Body of pancreas (tissue), 4 donors: ENCODE measurements at places on chromosomes 12 and 14. TPM values are rescaled to one million over a fixed set of nuclear protein-coding genes. Genes with fewer than 3 reads are reported as not detected.
A peak's percentile ranks its signal among the peaks of the same experiment; 100 is the strongest.

- no peak for DNase-seq
Measured at GRCh38 chr12:98359856-98360255, 155.5 kb upstream of the TMPO start.

- DNase-seq, result no peak
Measured at GRCh38 chr12:3380200-3381043, 110.6 kb upstream of the PRMT8 start.

DNA sequence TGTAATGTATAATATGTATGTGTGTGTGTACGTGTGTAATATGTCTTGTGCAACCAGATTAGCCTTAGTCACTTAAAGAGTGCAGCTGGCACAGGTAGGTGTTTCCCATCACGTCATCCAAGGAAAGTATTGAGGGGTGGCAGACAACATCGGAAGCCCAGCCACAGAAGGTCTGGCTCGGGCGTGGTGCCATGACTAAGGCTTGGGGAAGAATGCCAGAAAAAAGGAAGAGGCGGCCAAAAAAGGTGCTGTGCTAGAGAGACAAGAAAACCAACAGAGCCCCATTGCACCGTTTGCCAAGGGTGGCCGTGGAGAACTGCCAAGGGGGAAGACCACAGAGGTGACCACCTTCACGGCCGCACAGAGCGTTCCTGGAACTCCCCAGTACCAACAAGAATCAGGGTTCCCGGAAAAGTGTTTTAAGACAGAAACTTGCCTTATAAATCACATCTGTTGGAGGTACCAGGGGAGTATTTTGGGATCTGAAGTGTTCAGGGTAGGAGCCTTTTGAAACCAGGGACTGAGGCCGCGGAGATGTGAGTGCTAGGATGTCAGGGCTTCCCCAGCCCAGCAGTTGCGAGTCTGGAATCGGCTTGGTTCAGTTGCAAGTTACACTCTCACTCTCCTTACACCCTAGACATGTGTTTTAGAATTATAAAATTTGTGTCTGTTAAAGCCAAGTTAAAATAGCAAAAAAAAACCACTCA, 131.2 kb upstream of the DYRK2 start:
- peak; percentile 85 for DNase-seq

DNA sequence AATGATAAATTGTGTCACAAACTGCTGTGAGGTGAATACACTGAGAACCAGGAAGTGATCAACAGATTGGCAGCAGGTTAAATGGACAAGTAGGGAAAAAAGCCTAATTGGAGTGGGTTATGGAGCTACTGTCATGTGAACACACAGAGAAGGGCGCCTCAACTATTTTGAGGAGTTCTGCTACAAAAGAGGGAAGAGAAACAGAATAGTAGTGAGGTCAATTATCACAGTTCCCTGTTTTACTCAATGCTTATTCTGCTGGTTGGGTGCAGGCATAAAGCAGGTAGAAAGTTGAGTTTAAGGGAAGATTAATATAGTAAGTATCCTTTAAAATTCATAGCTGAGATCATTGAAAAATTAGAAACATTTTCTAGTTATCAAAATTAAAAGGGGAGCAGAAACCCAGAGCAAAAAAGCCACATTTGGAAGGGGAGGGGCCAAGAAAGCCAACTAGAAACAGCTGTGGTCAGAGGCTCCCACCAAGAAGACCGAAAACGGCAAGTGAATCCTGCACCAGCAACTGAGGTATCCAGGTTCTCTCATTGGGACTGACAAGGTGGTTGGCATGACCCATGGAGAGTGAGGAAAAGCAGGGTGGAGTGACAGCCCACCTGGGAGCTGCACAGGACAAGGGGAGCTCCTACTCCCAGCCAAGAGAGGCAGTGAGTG, 105.7 kb downstream of the ZC3H14 start:
- DNase-seq, result no peak

Gene LGR5
- total RNA-seq, result 0.52 TPM

DNA sequence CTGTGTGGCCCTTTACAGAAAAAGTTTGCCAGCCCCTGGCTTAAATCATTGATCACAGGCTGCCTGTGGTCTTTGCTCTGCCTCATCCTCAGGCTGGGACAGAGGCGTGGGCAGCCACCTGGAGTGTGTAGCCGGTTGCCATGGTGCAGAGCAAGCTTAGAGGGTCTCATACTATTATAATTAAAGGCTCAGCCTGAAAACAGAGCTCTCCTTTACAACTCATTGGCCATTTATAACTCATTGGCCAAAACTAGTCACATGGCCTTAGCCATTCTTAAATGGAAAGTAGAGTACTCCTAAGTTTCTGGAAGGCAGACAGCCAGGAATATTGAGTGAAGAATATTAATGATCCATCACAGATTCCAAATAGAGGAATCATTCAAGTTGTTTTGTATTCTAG, 3.0 kb downstream of the HSP90B1 start:
- DNase-seq, result no peak

- DNase-seq, result no peak
Measured at GRCh38 chr14:101821528-101821927, 60.0 kb downstream of the PPP2R5C start.

- DNase-seq, result no peak
Measured at GRCh38 chr12:117035287-117035686, 63.9 kb downstream of the TESC start.

Gene CNTN1
- 1.3 TPM for total RNA-seq

DNA sequence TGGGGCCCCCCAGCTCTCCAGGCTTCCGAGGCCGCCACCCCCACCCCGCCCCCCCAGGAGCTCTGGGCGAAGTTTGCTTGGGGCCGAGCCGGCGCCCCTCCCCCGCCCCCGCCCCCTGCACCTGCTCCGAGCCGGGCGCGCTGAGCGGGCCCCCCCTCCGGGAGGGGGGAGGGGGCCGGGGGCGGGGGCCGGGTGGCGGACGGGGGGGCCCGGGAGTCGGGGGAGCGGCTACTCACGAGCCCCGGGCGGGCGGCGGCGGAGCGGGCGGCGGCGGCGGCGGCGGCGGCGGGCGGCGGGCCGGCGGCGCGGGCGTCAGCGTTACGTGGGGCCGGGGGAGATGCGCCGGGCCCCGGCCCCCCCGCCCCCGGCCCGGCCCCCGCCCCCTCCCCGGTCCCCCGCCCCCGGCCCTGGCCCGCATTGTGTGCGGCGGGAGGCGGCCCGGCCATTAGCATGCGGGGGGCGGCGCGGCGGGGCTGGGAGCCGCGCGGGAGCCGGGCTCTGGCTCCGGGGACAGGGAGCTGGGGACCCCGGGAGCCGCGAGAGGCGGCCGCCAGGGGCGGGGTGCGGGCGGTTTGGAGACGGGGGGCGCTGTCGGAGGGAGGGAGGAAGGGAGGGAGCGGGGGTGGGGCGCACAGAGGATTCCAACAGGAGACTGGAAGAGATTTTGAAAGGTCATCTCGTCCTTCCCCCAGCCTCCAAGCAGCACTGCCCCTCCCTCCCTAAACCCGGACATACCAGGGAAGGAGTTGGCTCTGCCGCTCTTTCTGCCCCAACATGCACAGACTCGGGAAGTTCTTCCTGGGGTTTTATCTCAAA, at the start of gene ZNF219:
Gene ZNF219, minus strand, starts transcription at position 580 of the 816 bp plus-strand sequence. CDS start 5,064 bp downstream, outside the sequence.
- DNase-seq, result peak; percentile 62

DNA sequence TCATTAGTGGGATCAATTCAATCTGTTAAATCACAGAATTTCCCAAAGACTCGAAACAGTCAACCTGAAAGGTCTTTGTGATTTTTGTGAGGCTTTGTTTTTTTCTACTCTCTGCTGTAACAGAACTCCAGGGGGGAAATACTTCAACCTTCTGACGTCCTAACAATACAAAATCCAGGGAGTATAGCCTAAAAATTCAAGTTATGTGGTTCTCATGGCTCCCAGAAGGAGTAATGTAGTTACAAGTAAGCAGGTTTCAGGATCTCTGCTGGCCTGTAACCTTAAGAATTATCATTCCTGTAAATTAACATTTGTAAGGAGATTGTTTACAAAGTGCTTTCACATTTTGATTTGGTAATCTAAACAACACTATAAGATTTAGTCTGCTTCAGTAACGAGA, 39.9 kb downstream of the VEZT start:
- no peak for DNase-seq

DNA sequence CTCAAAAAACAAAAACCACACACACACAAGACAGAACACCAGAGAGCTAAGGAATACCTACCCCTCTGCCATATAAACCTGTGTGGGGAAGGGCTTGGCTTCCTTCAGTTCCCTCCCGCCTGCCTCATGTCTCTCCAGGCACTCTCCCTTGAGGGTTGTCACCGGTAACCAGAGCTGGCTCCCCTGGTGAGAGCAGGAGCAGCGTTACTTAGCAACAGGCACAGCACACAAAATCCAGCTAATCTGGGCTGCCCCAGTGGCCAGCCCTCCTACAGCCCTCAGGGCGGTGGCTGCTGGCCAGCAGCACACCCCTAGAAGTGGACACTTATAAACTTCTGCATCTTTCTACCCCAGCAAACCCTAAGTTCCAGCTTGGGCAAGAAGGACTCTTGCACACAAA, 21.6 kb upstream of the NR4A1 start:
- peak; percentile 65 for DNase-seq

GRCh38 chr12:41460906-41461305, 272.8 kb downstream of the PDZRN4 start:
- no peak for DNase-seq

GRCh38 chr12:76471579-76471978, 88.0 kb downstream of the OSBPL8 start:
- DNase-seq, result no peak

GRCh38 chr14:87049950-87050349, 943.0 kb downstream of the GALC start:
- DNase-seq, result peak; percentile 64

DNA sequence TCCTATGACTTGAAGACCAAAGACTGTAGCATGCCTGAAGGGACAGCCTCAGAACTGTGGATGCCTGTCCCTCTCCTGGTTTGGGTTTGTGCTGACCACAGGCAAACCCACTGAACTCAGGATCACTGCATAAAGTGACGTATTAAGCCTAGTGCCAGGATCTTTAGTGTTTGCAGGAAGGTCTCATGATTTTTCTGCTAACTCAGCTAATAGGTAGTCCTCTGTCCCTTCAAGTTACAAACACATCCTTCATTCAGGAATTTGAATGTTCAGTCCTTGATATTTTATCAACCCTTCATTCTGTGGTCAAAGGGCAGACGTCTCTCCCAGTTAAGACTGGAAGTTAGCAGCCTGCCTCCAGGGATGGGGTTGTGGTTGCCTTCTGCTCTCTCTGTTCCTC, 10.3 kb upstream of the OAS3 start:
- DNase-seq, result no peak

DNA sequence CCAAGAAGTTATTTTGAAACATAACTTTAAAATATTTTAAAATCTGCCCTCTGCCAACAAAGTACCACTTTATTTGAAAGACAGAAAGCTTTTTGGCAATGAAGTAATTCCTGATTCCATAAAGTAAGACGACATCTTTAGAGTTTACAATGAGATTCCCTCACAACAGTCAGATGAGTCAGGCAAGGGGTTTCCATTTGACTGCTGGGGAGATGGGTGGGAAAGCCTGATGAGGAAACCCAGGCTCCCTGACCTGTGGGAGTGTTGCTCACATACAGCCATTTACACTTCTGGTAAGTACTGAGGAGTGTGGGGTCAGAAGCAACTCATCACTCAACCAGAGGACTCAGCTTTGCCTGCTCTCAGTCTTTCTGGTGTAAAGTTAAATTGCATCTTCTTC, 10.2 kb downstream of the KITLG start:
- DNase-seq, result no peak

DNA sequence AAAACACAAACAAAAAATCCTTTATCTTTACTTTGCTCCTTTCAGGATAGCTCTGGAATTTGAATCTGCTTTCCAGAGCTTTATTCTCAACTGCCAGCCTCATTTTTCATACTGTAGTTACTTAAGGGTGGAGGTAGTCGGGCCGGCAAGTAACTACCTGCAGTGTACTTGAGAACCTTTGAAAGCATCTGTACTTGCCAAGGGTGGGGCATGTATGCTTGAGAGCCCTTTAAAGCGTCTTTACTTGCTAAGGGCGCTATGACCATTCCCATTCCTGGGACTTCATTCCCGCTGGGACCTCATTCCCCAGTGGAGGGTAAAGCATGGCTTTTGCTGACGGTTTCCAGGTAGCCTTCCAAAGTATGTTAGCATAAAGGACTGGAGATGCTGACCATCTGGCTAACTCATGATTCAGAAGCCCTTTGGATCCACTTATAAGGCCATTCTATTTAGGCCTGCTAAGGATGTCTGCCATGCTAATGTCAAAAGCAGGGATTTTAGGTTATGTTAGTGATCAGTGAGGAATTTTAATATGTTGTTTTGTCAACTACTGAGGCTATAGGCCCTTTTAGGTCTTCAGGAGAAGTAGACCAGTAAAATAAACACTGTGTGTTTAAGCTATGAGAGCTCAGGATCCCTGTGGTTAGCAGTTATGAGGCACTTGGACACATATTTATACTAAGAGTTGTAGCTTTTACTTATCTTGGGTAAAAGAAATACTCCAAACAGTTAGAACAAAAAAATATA, 74.9 kb downstream of the CRADD start:
- no peak for DNase-seq

GRCh38 chr12:131461096-131461495, 249.8 kb upstream of the SFSWAP start:
- DNase-seq, result no peak
